ENCODE measurements at places on chromosomes 2 and 18.

DNA sequence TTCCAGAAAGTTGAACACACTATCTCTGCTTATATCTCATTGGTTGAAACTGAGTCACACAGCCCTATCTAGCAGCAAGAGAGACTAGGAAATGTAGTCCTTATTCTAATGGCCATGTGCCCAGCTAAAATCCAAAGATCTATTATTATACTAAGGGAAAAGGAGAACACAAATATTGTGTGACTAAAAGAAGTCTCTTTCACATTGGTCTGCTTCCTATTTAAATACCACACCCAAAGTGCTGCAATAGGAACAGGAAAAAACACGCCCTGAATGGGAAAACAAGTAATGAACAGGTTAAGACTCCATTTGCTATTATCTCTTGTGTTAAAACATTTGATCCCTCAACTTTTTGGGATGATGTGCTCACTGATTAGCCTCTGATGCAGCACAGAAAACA is 86.8 kb upstream of the BARD1 start:
- no peak for DNase-seq

DNA sequence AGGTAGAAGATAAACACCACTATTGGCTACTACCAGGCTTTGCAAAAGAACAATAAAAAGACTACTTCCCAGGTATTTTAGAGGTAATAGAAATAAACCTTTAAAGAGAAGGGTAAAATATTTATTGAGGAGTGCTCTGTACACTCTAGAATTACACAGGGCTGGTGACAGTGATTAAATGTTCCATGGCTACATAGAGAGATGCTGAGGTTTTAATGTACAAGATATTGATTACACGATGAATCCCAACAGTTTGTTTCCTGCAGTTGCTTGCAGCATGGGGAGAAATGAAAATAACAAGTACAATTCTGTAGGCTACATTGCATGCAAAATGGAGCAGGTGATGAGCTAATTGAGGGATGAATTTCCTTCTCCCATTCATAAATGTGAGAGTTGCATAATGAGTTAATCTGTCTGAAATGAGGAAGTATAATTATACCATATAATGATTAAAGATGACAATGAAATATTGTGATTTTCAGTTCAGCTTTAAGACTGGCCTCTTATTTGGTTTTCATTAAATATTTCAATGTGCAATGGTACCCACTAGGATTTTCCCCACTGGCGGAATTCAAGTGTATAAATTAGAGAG is 266.1 kb downstream of the SOCS6 start:
- DNase-seq, result no peak

- no peak for DNase-seq
These were observed 205.9 kb downstream of the BABAM2 start for GRCh38 chr2:28096421-28096820.

DNA sequence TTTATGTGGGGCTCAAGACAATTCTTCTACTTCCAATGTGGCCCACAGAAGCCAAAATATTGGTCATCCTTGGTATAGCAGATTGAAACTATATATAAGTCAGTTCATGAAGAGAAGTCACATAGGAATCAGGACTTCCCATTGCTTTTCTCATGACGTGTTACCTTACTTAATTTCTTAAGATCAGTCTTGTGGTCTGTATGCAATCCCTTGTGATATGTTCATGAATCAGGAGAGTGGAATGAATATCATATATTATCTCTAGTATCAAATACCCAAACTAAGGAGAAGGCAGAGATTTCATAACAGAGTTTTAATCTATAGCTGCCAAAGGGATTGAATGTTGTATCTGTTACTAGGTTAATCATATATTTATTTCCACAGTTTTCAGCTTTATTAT is 1390.4 kb downstream of the SUCLG1 start:
- DNase-seq, result no peak

GRCh38 chr2:53519918-53520841 is 247.4 kb upstream of the CHAC2 start:
- no peak for DNase-seq

- DNase-seq, result no peak
These were observed 266.6 kb upstream of the MYT1L start for GRCh38 chr2:2597712-2598111.

DNA sequence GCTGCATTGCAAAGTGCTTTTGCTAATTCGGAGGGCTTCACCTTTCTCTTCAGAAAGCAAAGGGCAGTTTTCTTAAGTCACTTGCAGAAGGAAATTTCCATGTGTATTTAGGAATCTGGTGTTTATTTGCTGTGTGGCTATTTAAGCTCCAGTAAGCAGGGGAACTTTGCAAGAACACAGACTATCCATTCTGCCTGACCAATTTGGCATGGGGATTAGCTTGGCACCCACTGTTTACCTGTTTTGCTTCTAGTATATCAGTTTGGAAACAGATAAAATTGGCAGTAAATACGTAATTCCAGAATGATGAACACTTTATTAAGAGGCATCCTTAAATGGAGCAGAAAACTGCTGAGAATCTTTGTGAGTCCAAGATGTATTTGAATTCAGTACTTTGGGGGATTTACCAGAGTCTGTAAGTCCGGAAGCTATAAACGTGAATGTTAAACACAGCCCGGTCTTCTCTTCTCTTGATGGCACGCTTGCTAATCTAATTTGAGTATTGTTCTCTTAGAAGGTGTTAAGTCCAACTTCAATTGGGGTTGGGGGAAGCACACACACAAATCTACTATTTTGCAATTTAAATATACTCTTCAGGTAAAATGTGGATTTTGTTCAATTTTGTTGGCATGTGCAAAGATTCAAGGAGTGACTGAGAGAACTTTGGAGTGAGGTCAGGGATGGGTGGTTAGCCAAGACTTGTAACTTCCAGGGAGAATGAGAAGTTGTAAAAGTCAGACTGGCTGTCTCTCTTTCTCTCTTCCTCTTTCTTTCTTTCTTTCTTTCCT is 650 bp downstream of the ACKR3 start:
- DNase-seq, result no peak

DNA sequence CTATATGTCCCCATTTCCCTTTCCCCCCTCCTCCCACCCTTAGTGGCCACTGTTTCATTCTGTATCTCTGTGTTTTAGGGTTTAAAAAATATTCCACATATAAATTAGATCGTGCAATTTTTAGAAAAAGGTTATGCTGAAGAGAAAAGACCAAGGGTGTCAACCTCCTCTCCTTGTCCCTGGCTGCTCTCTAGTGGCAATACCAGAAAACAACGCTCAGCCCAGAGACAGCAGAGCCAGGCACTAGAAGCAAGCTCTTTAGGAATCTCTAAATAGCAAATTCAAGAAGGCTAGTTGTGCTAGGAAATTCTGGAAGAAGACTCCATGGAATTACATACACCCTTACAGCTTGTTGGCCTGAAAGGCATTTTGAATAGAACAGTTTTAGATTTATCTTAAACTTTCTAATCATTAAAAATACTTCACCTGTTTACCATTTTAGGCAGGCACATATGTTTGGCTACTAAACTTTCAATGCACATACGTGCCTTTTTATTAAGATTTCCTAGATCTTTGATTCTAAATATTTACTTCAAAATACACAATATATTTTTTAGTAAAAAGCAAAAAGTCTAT is 35.1 kb upstream of the RASGRP3 start:
- DNase-seq, result no peak

DNA sequence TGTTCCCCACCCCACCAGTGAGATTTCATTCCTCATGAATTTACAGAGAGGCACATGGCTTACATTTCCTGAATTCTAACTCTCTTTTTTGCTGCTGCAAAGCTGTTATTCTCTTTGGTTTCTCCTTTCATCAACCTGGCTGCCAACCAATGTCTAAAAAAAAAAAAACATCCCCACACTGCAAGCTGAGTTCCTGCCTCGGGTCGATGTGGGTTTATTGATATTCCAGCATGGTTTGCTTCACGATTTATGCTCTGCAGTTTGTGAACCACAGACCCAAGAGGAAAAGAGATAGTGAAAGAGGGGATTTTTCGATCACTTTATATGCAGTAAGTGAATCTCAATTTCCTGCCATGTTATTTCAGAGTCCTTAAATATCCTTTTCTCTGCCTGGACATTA is 363.6 kb downstream of the LPIN1 start:
- DNase-seq, result no peak

- DNase-seq, result no peak
These were observed 127.5 kb upstream of the TNP1 start for GRCh38 chr2:216987252-216987821.

Measured in cerebellar nuclear complex (tissue), 1 donor.